ENCODE measurements at places on chromosomes 16 and 17.

GRCh38 chr16:20504418-20504817, 53.1 kb downstream of the ACSM2A start:
- DNase-seq = no peak

DNA sequence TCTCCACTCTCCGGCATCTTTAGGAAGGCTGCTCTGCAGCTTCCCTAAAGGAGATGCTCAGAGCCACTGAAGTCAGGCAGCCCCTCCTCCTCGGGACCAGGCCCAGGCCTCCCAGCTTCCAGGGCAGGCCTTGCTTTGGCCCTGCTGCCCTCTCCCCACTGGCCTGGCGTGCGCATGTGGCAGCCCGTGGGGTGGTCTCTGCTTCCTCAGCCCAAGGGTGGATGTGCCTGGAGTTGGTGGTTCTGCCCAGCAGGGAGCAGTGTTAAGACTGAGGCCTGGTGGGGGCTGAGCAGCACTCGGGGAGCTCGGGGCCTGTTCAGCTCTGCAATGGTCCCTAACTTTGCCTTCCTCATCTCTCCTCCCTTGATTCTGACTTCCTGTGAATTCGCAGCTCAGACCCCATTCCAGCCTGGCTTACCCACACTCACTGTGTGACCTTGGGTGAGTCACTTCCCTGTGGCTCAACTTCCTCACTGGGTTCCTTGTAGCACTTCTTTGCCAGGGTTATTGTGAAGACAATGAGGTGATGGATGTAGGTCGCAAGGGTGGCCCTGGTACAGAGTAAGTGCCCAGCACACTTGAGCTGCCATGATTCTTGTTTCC, 63.2 kb downstream of the NKD1 start:
- DNase-seq = no peak

GRCh38 chr16:55443434-55444346, 35.3 kb upstream of the MMP2 start:
- DNase-seq = no peak

DNA sequence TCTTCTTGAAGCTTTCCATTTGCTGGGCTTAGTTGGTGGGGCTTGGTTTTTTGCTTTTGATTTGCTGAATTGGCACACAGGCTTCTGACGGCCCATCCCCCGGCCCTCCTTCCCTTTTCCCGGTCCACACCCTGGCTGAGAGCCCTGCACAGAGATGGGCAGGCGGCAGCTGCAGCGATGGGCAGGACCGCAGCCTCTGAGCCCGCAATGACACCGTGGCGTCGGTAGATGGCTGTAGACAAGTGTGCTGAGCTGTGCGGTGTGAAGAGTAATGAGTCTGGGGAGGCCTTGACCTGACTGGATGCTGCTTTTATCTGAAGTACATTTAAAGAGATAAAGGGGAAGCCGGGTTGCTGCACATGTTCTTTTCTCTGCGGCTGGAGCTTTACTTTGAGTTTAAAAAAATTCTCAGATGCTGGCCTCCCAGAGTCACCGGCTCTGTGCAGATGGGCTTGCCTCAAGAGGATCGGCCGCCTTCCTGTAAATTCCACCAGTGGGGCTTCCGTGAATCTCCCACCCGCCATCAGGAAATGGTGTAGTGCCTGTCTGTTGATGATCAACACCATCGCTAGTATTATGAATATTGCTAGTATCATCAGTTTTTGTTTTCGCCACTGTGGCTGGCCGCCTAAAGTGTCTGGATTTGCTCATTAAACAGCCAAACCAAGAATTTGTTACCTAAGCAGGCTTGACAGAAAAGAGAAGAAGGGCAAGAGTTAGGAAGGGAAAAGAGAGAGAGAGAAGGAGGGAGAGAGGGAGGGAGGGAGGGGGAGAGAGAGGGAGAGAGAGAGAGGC, 245.6 kb upstream of the RBFOX1 start:
- DNase-seq = no peak

- DNase-seq = no peak
These were observed 122.9 kb upstream of the ELAC2 start for GRCh38 chr17:13140750-13141149.

DNA sequence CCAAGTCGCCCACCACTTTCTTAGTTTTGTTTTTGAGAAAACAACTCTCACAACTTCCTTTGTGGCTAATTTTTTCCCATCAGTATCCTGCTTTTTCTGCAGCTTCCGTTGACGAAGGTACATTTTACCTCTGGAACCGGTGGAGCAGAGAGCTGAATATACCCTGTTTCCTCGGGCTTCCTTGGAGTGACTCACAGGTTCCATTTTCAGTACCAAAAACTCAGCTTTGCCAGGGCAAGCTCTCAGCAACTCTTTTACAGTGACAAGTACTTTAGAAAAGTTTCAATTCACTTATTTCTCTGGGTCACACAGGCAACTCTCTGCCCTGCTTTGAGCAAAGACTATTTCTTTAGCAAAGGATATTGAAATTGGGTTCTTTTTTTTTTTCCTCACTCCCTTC, 318.9 kb downstream of the SNX29 start:
- no peak for DNase-seq

GRCh38 chr17:33049781-33050414, 58.3 kb downstream of the SPACA3 start:
- no peak for DNase-seq

GRCh38 chr16:1772908-1773702, at the start of gene MRPS34:
MRPS34 (minus strand) TSS chr16:1773134; CDS start chr16:1773119, 15 bp downstream.
- no peak for DNase-seq

- DNase-seq = no peak
These were observed 41.3 kb downstream of the IRF8 start for GRCh38 chr16:85940214-85940613.

DNA sequence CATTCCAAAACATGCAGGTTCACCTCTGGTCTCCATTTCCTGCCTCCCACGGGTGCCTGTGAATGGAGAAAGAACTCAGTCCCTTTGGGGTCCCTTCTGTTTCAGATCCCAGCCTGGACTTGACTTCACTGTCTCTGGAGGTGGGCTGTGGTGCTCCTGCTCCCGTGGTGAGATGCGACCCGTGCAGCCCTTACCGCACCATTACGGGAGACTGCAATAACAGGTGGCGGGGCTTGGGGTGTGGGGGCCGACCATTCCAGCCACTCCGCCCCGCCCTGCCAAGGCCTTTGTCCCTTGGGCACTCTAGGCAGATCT, 10.5 kb downstream of the LPO start:
- DNase-seq = no peak

DNA sequence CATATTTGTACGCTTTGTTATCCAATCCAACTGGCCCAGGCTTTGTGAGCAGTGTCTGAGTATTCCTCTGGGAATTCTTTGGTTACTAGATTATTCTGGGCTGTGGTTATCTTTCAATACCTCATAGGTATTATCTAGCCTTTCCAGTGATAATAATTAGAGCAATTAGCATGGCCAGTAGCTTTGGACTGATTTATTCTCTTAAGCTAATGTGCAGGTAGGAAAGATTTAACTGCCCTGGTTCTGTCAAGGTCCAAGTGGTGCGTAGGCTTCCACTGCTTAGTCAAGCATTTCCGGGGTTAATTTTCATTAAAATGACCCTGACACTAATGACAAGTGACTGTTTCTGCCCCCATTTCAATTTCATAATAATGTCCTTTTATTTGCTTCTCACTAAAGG, 54.2 kb upstream of the PMFBP1 start:
- DNase-seq = no peak

DNA sequence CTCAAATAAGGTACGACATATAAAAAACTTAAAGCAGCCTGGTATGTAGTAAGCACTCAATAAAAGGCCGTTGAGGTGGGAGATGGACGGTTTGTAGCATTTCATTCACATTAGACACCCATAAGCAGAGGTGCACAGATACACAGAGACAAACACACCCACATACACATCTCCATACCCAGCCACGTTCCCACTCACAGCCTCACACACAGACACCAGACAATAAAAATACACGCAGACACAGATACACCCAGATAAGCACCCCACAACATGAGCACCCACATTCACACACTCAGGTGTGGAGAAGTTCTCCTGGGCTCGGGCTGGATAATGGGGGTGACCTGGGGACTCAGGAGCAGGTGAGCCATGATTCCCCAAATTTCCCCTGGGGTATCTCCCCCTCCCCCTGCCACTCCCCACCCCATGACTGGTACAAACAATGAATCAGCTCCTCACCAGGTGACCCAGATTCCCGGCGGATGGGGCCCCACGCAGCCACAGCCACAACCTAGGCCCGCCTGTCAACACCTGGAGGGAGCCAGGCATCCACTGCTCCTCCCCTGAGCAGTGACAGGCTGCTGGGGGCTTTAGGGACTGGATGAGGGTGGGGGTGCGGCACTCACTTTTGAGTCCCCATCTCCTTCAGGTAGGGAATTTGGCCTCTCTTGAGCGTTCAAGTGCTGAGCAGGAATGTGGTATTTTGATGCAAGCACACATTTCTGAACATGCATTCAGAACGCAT, 2.7 kb downstream of the DLX3 start:
- DNase-seq = no peak

- DNase-seq = no peak
These were observed 232.8 kb downstream of the BCAS3 start for GRCh38 chr17:60910415-60910814.

GRCh38 chr17:6554342-6554741, 2.0 kb downstream of the PITPNM3 start:
- no peak for DNase-seq

- peak; percentile 82 for DNase-seq
These were observed 139.5 kb downstream of the BCAS3 start for GRCh38 chr17:60817192-60817591.

GRCh38 chr16:66650707-66651473, 45.7 kb downstream of the CMTM4 start:
- peak; percentile 54 for DNase-seq

DNA sequence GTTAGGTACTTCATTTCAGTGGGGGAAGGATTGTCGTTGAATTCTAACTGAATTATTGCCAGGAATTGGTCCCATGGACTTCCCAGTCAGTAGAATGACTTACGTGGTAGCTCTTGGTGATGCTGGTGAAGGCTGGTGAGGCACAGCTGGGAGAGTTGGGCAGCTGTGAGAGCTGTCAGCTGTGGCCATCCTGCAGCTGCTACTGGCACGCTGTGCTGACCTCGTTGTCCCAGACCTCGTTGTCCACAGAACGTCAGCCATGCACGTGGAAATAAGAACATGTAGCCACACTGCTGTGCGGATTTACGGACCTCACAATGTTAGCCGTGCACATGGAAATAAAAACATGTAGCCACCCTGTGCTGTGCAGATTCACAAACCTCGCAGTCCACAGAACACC, 102.3 kb downstream of the NPIPB11 start:
- DNase-seq = no peak

DNA sequence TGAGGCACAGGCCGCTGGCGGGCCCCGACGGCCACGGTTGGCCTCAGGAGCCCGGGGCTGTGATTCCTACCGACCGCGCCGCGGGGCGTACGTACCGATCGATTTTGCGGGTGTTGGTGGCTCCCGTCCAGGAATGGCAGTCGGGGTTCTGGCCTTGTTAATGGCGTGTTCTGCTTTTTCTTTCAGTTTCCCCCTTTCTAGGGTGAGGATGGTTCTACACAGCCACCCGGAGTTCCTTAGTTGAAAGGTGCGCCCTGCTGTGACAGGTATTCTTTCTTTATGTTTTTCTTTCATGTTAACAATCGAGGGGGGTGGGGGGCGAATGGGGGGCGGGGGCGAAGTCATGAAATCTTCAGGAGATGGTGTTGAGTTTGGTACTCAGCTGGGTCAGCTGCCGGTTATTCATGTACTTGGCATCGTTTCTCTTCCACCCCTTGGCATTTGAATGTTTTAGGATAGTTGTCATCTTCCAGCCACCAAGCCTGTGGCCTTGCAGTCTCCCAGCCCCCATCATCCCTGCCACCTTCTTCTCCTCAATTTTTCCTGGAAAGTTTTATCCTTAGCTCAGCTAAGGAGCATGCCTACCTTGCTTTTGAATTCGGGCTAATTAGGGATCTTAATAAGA, 802 bp downstream of the CYLD start:
- DNase-seq = peak; percentile 7

DNA sequence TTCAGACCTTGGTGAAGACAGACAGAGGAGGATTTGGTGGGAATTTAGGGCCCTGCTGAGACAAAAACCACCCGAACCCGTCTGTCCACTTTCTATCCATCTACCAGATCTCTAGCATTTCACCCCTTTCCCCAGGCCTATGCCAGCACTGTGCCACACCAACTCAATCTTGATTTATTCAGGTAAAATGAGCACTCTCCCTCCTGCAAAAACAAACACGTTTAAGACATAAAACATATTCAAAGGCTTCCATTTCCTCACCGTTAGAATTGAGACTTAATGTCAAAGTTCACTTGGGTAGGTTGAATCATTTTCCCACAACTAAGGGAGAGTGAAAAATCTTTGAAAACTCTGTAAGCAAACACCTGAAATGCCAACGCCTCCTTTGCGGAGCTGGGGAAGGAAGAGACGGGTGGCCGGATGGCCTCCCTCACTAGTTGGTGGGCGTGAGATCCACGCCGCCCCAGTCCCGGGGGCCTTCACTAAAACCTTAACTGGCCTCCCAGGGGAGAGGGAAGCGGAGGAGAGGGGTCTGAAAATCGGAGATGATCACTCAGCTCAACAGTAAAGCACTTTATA, 862 bp downstream of the DCAKD start:
- DNase-seq = no peak

DNA sequence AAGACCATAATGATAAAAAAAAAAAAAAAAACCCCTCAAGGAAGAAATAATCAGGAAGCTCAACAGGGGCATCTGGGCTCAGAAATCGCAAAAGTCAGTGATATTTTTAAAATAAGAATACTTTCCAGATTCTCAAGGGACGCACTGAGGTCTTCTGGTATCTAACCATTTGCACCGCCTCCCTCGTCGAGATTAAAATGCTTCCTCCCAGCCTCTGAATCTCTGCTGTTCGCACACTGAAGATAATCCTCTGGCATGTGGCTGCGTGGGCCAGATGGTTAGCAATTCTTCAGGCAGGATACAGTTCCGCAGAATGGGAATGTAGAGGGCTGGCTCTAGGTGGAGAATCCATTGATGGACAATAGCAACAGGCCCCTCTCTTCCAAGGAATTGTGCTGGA, 211.7 kb upstream of the CDH5 start:
- no peak for DNase-seq

DNA sequence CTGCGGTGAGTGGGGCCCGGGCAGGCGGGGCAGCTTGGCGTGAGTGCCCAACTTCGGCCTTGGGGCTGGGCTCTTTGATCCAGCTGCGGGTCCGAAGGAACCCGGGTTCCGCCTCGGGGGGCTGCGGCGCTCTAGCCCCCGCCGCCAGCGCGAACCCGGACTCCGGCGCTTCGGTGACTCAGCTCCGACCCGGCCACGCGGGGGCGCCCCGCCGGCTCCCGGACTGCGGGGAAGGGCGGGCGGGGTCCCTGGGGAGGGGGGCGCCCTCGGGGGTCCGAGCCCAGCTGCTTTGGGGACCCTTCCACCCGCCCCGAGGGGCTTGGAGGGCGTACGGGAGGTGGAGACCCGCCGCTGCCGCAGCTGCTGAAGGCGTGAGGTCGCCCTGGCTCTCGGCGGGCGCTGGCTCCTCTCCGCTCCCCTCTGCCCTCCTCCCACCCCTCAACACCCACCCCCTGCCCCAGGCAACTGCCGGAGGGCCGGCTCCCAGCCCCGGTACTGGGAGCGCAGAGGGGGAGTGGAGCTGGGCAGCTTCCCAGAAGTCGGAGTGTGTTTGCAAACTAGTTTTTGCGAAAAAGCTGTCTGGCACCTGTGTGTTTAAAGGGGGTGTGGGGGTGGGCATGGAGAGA, 516 bp downstream of the CPNE2 start:
- no peak for DNase-seq
